NB4 (cell line): ENCODE measurements at places on chromosomes 1 and 21.

DNA sequence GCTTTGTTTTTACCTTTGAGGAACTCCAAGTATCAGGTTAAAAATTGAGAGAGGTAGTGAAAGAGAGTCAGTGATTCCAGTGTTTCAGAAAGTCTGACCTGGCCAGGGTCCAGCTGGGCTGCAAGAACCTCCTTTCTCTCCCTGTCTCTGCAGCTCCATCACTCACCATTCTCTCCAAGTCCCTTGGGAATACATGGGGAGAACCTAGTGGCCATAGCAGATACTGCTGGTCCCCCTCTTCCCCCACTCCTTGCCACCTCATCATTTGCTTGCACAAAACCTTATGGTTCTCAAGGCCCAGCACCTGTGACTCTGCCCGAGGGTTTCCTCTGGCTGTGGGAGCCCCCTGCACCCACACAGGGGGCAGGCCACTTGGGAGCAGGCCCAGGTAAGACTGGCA is 279.5 kb downstream of the KIF26B start:
- DNase-seq = peak; percentile 7

- no peak for DNase-seq
Observed at GRCh38 chr1:21912038-21912758, 24.9 kb downstream of the HSPG2 start.

GRCh38 chr1:9889411-9889810 is 20.7 kb downstream of the CTNNBIP1 start:
- no peak for DNase-seq

- DNase-seq = no peak
Observed at GRCh38 chr1:6188466-6188865, 8.3 kb upstream of the CHD5 start.

DNA sequence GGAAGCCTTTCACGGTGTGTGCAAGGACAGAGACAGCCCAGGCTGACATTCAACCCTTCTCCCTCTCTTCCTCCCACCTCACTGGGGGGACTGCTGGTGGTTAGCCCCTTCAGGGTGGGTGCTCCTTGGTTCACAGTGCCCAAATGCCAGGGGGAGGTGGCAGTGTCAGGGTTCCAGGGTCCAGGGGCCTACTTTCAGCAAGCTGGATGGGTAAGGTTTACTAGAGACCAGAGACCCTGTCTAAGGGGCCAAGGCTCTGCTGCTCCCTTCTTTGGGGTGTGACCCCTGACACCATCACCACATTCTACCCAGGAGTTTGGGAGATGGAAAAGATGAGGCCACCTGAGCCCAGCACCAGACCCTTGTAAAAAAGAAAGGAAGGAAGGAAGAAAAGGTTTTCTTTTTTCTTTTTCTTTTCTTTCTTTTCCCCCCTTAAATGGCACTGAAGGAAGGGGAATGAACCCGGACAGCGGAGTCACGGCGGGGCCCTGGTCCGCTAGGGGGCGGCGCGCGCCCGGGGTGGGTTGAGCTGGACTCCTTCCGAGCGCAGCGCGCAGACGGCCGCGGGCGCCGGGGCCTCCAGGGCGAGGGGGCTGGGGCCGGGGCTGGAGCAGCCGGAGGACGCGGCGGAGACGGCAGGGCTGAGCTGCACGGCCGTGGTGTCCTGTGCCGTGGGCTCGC is 18.8 kb downstream of the KNCN start:
- peak; percentile 56 for DNase-seq

DNA sequence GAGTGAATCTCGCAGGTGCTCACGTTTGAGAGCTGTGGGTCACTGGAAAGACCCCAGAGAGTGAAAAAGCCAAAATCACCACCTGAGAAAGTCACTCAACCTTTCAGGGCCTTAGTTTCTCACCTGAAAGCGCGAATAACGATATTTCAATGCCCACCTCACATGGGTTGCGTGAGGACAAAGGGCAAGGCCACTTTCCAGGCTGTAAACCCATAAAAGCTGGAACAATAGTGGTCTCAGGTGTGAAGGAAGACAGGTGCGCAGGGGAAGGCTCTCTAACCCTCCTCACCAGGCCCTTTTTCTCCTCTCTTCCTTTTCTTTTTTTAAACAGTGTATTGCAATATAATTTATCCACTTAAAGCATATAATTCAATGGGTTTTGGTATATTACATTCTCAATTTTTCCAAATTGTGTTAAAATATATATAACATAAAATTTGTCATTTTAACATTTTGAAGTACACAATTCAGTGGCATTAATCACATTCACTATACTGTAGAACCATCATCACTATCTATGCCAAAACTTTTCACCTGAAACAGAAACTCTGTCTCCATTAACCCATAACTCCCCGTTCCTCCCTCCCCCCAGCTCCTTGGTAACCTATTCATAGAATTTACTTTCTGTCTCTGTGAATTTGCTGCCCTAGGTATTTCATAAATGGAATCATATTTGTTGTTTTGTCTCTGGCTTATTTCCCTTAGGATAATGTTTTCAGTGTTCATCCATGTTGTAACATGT is 118.4 kb upstream of the TNR start:
- no peak for DNase-seq

DNA sequence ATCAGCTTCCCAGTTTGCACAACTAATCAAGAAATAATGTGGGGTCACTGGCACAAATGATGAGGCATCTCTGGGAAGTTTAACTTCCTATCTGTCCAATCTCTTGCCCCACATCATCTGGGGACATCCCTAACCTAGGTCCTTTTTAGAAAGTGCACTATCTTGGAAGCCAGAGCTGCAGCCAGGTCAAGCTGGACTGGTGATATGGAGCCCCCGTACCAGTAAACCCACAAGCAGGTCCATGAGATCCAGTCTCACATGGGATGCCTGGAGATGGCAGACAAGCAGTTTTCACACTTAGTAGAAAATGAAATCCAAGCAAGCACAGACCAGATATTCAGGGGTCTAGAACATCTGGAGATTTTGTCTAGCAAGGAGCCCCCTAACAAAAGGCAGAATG is 27.5 kb upstream of the BSDC1 start:
- DNase-seq = no peak

DNA sequence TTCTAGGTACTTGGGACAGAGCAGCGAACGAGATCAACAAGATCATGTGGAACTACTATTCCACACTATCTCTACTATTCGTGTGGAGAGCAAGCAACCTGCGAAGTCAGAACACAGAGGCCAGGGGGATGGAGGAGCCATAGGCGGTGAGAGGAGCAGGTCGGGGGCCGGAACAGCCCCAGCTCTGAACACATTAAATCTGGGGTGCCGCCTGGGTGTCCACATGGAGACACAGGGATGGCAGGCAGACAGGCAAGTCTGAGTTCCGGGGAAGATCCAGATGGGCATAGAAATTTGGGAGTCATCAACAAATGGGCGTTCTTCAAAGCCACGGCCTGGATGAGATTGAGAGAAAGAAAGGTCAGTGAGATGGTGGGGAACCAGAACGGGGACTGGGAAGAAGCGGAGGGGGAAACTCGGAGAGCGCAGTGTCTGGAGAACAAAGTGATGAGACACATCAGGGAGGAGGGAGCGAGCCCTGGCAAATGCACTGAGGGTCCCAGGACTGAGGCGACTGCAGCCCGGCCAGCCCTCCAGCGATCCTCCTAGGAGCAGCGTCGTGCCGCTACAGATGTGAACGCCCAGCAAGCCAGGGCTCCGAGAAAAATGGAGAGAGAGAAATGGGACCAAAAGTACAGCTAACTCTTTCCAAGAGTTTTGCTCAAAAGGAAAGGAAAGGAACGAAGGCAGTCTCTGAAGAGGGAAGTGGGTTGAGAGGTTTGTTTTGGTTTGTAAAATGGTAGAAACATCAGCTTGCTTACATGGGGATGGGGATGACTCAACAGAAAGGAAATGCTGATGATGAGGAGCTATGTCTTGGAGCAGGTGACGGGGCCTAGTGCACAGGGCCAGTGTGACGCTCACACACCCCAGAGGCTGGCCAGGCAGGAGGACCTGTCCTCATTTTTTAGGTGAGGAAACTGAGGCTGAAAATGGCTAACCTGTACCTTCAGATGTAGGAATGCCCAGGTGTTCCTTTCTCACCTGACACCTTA is 84.5 kb downstream of the GLIS1 start:
- DNase-seq = no peak

DNA sequence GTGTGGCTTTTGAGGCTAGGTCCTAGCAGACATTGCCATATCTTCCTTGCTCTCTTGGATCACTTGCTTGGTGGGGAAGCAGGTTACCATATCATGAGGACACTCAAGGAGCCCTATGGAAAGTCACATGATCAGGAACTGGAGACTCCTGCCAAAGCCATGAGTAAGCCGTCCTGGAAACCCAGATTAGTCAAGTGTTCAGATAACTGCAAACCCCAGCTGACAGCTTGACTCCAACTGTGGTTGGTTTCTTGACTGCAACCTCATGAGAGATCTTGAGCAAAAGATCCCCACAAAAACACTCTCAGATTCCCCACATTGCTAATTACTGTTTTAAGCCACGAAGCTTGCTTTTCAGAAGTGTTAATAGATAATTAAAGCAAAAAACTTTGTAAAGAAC is 58.6 kb downstream of the CACNA1E start:
- DNase-seq = no peak

DNA sequence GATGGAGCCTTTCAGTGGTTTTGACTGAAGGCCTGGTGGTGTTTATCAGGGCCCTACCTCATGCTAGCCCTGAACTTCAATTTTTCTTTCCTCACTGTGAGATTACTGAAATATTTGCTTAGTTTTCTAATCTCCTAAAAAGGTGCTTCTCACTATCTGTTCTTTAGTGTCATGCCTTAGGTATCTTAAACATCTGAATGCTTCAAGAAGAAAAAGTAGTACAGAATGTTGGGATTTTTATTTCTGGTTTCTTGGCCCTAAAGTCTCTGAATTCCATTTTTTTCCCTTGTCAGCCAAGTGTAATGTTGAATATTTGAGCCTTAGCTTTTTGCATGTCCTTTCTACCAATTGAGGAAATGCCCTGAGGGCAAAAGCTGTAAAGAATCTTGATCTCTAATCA is 47.9 kb upstream of the PRKACB start:
- DNase-seq = no peak
